ENCODE measurements at places on chromosomes 2 and 18.

DNA sequence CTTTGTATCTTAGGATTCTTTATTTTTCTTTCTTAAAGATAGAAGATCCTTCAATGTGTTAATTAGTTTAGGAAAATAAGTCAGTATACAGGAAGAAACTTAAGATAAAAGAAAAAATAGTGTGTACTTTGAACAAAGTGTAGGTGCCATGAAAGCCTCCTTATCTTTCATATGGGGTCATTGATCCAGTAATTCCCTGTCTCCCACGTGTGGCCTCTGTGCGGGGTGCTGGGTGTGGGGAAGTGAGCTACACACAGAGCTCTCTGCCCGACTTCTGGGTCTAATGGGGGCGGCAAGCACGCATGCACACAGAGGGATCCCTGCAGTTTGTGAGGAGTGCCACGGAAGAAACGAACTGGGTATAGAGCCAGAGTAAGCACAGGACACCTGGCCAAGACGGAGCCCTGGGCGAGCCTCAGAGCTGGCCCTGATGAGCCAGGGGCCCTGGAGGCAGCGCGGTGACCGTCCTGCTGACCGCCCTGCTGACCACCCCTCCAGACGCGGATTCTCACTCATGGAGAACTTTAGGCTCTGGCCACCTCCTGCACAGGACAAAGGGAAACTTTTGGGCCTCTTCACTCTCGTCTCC is 253.5 kb downstream of the ACKR3 start:
- no peak for DNase-seq

DNA sequence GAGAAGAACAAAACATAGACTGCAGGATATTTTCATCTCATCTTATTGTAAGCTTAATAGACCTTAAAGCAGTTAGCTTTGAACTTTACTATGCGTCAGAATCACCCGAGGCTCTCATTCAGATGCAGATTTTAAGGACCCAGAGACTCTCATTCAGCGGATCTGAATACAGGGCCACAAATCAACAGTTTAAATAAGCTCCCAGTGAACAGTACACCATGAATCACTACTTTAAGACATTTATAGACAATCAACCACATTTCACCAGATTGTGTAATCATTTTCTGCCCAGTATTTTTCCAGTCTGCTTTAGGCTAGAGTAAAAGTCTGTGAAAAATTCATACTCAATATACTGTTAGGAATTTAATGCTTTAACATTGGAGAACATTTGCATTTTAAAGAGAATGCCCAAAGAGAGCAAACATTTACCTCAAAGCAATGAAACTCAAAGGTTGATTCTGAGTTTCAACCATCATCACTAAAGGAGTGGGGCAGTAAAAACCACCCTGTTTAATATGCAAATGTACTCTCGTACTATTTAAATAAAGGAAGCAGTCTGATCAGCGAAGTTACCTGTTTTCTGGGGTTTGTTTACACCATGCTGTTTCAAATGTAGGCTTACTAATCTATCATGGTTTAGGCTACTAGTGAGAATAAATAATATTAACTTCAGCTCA is 11.0 kb upstream of the ALPK2 start:
- DNase-seq = no peak

DNA sequence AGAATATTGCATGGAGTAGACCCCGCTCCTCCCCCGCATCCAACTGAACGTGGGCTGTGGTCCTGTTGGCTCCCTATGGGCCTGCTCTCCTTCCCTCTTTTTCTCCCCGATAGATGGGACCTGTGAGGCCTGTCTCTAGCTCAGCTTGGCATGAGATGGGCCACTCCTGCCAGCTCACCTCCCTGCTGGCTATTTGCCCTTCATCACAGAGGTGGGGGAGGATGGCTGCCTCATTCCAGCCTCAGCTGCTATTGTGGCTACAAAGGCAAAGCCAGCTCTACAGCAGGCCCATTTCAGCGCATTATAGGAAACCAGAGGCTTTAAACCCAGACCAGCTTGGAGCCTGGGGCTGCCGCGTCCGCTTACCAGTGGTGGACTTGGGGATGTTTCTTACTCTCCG is 313.9 kb downstream of the GBX2 start:
- no peak for DNase-seq

GRCh38 chr2:229514273-229514895 is 200.0 kb downstream of the DNER start:
- DNase-seq = no peak

- DNase-seq = no peak
Measured at GRCh38 chr2:189657867-189658266, 3.4 kb upstream of the ASNSD1 start.

DNA sequence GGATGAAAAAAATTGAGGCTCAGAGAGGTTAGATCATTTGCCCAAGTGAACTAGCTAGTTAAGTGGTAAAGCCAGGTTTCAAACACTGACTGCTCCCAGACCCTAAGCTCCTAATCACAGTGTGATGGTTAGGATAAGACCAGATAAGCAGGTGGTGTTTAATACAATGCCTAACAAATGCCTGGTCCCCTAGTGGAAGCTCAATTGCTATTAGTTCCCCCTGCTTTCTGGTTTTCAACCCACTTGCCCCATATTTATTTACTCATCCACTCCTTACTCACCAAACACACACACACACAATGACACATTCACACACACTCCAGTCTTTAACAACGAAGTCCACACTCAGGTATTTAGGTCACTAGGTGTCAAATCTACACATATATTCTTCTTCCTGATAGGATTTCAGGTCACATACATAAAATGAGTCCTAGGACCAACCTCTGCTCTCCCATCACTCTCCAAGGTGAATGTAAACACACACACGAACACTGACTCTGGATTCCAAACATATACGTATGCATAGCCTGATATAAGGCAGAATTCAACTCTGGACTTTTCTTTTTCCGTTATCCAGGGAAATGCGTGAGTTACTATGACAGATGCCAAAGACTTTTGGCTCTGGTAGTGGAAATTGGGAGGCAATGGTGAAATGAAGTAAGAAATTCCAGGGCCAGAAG is 73.6 kb upstream of the TSPYL6 start:
- no peak for DNase-seq

- no peak for DNase-seq
Measured at GRCh38 chr18:78786776-78787175, 192.8 kb upstream of the SALL3 start.

Measured in effector CD8-positive, alpha-beta T cell (primary cell).